Esophagus squamous epithelium (tissue), 5 donors: ENCODE measurements at places on chromosomes 2 and 18.

- DNase-seq: no peak
Observed at GRCh38 chr18:57785751-57786437, 17.2 kb downstream of the ATP8B1 start.

GRCh38 chr2:199882667-199883066 lies 28.4 kb upstream of the C2orf69 start:
- DNase-seq: no peak

DNA sequence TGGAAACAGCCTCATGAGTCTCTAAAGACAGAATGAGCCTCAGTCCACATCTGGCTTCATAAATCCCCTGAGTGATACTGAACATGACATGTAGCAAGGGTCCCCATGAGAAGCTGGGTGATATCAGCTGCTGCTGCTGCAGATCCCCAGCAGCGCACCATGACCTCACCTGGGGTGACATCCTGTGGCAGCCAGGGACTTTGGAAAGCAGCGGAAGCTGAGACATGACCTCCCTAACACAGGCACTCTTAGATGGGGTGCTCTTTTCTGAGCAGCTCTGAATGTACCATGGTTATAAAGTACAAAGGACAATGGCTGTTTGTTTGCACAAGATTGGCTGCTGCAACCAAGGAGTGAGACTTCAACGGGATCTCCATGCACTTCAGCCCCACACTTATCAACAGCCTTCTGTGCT lies 74.7 kb upstream of the TMEM200C start:
- no peak for DNase-seq

GRCh38 chr2:191961556-191961955 lies 114.7 kb upstream of the CAVIN2 start:
- DNase-seq: no peak

DNA sequence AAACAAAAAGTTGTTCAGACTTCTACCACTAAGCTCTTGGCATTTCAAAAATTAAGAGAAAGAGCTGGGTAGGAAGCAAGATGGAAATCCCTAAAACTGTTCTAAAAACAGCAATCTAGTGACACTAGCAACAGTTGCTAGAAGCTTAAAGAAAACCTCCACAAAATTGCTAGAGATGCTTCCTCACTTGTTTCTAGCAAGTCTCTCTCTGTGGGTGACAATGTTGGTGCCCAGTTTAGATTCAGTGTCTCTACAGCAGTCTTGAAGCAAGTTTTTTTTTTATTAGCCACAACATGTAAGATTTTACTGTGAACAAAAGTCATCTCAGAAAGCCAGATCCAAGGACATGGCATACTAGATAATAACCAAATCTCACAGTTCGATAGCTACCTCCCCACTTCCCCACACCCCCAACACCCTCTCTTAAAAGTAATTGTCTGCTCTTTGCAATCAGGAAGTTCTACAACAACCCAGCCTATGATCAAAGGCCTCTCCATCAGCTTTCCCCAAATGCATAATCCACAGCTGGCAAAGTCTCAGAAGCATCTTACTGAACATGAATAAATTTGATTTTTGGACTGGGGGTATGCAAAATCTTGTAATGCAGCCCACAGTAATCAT lies 70.0 kb downstream of the ANKRD44 start:
- no peak for DNase-seq
